Trophoblast cell (in vitro differentiated cells and primary cell): ENCODE measurements at places on chromosomes 6 and 20.

DNA sequence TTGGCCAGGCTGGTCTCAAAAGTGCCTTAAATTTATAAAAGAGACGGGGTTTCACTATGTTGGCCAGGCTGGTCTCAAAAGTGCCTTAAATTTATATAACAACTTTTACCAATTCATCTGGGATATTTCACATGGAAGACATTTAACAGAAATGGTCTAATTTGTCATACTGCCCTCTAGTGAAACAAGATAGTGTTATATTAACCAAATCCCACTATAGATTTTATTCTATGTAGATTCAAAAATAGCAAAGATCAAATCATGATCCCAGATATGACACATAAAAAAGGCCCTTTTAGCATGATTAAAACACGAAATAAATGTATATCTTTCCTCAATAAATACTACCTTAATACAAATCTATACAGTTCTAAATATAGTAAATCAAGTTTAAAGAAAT, 102.8 kb upstream of the TFAP2D start:
- no peaks in the 10 kb centered on the region for H3K27me3 ChIP-seq
- no peak overlapping the region for H3K27ac ChIP-seq
- DNase-seq: no peak
- H3K4me3 ChIP-seq: no peak overlapping the region

DNA sequence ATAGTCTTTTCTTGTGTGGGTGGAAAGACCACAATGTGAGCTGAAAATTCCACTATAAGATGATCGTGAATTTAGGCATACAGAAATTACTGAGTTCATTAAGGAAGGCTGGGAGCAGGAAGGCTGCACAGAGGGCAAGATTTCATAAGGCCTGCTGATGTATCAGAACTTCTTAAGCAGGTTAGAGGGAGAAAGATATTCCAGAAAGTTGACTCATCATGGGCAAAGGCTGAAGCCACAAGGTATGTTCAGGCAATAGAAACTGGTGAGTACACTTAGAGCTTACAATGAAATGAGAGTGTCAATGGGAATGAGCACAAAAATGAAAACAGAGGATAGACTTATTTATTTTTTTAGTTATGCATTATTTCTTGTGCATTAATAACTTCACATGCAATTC, 618.6 kb downstream of the CBLN4 start:
- H3K36me3 ChIP-seq: no peaks in the 10 kb centered on the region
- no peaks in the 10 kb centered on the region for H3K4me1 ChIP-seq
- no peaks in the 10 kb centered on the region for H3K27me3 ChIP-seq

GRCh38 chr6:169495601-169496000, 206.2 kb downstream of the WDR27 start:
- H3K4me1 ChIP-seq: no peaks in the 10 kb centered on the region
- DNase-seq: no peak
- H3K27me3 ChIP-seq: no peaks in the 10 kb centered on the region
- no peak overlapping the region for H3K27ac ChIP-seq
- no peaks in the 10 kb centered on the region for H3K36me3 ChIP-seq

- DNase-seq: no peak
- H3K4me3 ChIP-seq: no peak overlapping the region
- no peaks in the 10 kb centered on the region for H3K27me3 ChIP-seq
- H3K36me3 ChIP-seq: no peaks in the 10 kb centered on the region
- H3K27ac ChIP-seq: no peak overlapping the region
Observed at GRCh38 chr20:60228255-60228654, 270.0 kb downstream of the CDH26 start.

GRCh38 chr6:134453792-134454510, 136.0 kb upstream of the SGK1 start:
- H3K36me3 ChIP-seq: no peaks in the 10 kb centered on the region
- no peak overlapping the region for H3K4me3 ChIP-seq
- H3K27me3 ChIP-seq: no peaks in the 10 kb centered on the region
- no peak overlapping the region for H3K27ac ChIP-seq
- no peaks in the 10 kb centered on the region for H3K4me1 ChIP-seq

DNA sequence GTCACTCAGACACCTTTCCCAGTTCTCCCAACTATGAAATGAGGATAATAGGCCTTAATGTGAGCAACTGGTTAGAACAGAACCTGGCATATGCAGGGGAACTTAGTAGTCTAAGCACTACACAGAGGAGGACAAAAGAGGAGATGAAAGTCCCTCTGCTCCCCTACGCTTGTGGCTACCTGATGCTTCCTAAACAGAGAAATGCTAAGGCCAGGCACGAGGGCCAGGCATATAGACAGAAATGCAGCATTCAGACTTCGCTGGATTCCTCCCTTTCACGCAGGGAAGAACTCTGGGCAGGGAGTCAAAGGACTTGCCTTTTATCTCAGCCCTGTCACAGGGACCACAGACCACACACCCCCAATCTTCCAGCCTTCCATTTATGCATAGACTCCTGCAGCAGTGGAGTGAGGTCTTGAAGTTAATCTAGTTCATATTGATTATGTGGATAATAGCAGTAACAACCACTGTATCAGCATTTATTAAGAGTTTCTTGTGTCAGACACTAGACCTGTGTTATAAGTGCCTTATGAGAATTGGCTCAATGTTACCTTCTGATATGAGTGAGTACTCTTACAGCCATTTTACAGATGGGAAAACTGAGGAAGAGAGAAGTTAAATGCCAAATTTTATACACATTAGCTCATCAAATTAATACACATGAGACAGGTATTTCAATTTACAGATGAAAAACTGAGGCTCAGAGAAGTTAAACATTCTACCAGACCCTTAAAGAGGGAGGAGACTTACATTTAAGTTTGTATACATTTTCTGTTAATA, 27.0 kb upstream of the TRAF3IP2 start:
- H3K4me1 ChIP-seq: peaks cover 3% of the 10 kb centered on the region
- no peaks in the 10 kb centered on the region for H3K27me3 ChIP-seq
- no peak for DNase-seq
- H3K36me3 ChIP-seq: no peaks in the 10 kb centered on the region
- no peak overlapping the region for H3K27ac ChIP-seq
- H3K4me3 ChIP-seq: no peak overlapping the region

- no peak for DNase-seq
- H3K4me1 ChIP-seq: no peaks in the 10 kb centered on the region
- no peaks in the 10 kb centered on the region for H3K36me3 ChIP-seq
- H3K4me3 ChIP-seq: no peak overlapping the region
- no peak overlapping the region for H3K27ac ChIP-seq
Observed at GRCh38 chr6:68639826-68640490, 4.9 kb downstream of the ADGRB3 start.

DNA sequence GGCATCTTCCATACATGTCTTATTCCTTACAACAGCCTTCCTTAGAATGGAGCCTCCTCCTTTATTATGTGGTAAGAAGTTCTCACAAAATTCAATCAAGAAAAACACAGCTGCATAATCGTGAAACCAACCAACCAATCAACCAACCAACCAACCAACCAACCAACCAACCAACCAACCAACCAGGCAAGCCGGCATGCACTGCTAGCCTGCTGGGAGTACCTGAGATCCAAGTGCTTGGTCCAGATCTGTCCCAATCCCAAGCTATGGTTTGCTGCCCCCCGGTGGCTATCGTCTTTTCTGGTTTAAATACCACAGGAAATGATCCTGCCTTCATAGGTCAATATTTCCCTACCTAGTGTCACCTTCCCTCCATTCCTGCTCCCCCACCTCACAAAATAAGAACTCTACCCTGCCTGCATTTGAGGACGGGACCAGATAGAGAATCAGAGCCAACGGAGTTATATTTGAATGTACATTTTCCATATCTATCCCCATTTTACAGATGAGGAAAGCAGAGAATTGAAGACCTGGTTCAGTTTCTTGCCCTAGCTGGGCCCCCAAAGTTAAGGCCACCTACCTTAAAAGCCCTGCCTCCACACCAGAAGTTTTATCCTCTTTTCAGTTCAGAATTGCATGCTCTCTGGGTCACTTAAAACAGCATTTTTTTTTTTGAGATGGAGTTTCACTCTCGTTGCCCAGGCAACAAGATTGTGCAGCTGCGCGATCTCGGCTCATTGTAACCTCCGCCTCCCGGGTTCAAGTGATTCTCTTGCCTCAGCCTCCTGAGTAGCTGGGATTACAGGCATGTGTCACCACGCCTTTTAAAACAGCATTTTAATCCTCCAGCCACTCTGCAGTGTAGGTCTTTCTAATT, 27.1 kb downstream of the RAB44 start:
- no peak overlapping the region for H3K27ac ChIP-seq
- H3K36me3 ChIP-seq: no peaks in the 10 kb centered on the region
- H3K27me3 ChIP-seq: no peaks in the 10 kb centered on the region
- H3K4me3 ChIP-seq: no peak overlapping the region
- peak; percentile 90 for DNase-seq

- H3K4me1 ChIP-seq: peaks cover 3% of the 10 kb centered on the region
- no peaks in the 10 kb centered on the region for H3K27me3 ChIP-seq
- no peaks in the 10 kb centered on the region for H3K36me3 ChIP-seq
- no peak overlapping the region for H3K27ac ChIP-seq
- H3K4me3 ChIP-seq: no peak overlapping the region
Observed at GRCh38 chr6:106560996-106561685, 68.2 kb downstream of the RTN4IP1 start.

DNA sequence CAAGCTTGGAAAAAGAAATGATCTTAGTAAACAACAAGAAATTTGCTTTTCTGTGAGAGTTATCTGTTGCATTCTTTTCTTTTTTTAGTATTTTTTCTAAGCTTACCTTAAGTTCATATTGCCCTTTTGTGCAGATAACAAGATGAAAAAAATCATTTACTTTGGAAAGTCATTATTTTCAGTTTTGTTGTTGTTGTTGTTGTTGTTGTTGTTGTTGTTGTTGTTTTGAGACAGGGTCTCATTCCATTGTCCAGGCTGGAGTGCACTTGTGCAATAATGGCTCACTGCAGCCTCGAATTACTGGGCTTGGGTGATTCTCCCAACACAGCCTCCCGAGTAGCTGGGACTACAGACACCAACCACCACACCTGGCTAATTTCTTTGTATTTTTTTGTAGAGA, 8.8 kb upstream of the STX11 start:
- H3K27ac ChIP-seq: no peak overlapping the region
- no peaks in the 10 kb centered on the region for H3K27me3 ChIP-seq
- H3K36me3 ChIP-seq: no peaks in the 10 kb centered on the region
- no peaks in the 10 kb centered on the region for H3K4me1 ChIP-seq
- no peak for DNase-seq

- DNase-seq: no peak
- H3K27me3 ChIP-seq: no peaks in the 10 kb centered on the region
- no peaks in the 10 kb centered on the region for H3K36me3 ChIP-seq
- no peaks in the 10 kb centered on the region for H3K4me1 ChIP-seq
- no peak overlapping the region for H3K4me3 ChIP-seq
- H3K27ac ChIP-seq: no peak overlapping the region
Observed at GRCh38 chr6:19753826-19754225, 83.3 kb upstream of the ID4 start.

DNA sequence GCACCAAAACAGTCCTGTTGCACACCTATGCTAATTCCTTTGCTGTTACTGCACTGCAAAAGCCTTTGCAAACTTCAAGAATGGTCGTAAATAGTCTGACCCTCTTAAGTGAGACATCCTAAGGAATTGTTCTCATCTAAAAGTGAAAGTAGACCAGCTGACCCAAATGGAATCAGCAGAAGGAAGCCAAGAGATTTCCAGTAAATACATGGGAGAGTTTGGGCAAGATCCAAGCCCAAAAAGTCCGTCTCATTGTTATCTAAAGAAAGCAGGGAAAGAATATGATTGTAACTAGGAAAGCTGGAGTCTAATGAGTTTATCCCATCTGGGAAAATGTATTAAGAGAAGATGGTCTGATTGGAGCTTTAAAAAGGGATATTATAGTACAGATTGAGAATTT, 43.0 kb upstream of the HIVEP1 start:
- DNase-seq: peak; percentile 48
- no peaks in the 10 kb centered on the region for H3K36me3 ChIP-seq
- H3K27ac ChIP-seq: no peak overlapping the region
- H3K4me3 ChIP-seq: no peak overlapping the region
- H3K27me3 ChIP-seq: no peaks in the 10 kb centered on the region
- no peaks in the 10 kb centered on the region for H3K4me1 ChIP-seq

GRCh38 chr20:63783970-63784369, 44.4 kb downstream of the SLC2A4RG start:
- H3K4me3 ChIP-seq: no peak overlapping the region
- no peak for DNase-seq
- H3K4me1 ChIP-seq: no peaks in the 10 kb centered on the region
- H3K36me3 ChIP-seq: peaks cover 2% of the 10 kb centered on the region
- H3K27ac ChIP-seq: no peak overlapping the region
- H3K27me3 ChIP-seq: no peaks in the 10 kb centered on the region

- no peak overlapping the region for H3K4me3 ChIP-seq
- H3K36me3 ChIP-seq: no peaks in the 10 kb centered on the region
- H3K4me1 ChIP-seq: no peaks in the 10 kb centered on the region
- H3K27me3 ChIP-seq: no peaks in the 10 kb centered on the region
- H3K27ac ChIP-seq: no peak overlapping the region
Observed at GRCh38 chr6:5950361-5950785, 56.4 kb downstream of the NRN1 start.

DNA sequence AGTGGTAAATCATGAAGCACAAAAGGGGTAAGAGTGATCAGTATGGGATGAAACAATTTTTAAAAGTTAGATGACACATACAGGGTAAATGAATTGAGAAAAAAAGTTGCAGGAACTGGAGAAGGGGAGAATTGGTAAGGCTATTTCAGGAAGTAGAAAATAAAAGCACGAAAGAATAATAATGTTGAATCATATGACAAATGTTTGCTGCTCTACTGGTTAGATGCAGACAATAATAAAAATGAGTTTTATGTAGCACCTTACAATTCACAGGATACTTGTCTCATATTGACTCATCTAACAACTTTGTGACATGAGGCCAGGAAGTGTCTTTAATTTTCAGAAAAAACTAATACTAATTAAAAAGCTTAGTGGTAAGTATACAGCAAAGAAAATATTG, 566.5 kb upstream of the MARCKS start:
- H3K36me3 ChIP-seq: no peaks in the 10 kb centered on the region
- DNase-seq: no peak
- no peak overlapping the region for H3K27ac ChIP-seq
- H3K27me3 ChIP-seq: no peaks in the 10 kb centered on the region
- H3K4me3 ChIP-seq: no peak overlapping the region
- no peaks in the 10 kb centered on the region for H3K4me1 ChIP-seq

DNA sequence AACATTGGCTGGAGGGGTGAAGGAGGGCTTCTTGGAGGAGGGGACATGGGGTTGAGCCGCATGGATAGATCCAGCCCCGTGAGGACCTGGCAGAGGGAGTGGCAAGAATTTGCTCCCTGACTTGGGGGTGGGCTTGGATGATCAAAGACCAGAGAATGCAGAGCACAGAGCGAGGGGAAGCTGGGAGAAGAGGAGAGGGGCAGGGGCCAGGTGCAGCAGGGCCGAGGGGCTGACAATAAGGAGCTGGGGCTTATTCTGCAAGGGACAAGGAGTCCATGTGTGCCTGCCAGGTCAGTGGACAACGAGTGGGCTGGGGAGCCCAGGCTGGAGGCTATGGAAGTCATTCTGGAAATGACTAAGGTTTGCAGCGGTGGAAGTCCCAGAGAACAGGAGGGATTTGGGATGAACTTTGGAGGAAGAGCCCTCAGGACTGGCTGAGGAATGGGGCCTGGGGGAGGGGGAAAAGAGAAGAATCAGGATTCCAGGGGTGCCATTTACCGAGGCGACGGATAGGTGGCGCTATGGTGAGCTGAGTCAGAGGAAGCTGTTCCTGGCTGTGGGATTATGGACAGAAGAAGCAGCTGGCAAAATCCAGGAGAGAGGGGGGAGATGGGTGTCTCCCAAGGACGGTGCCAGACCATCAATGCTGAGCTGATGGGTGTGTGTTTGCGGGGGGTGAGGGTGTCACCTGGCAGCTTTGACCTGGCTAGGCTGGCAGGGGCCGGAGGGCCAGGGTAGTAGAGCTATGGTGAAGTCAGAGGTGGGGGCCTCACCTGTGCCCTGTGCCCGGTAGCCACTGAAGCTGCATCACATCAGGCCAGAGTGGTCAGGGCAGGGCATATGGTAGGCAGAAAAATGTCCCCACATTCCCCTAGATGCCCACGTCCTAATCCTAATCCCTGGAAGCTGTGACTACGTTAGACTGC, 7.8 kb downstream of the KCNG1 start:
- no peak overlapping the region for H3K4me3 ChIP-seq
- no peak overlapping the region for H3K27ac ChIP-seq
- H3K27me3 ChIP-seq: no peaks in the 10 kb centered on the region
- H3K36me3 ChIP-seq: no peaks in the 10 kb centered on the region
